Upper lobe of right lung (tissue), 1 donor: ENCODE measurements at places on chromosomes 7 and 10. TPM values are rescaled to one million over a fixed set of nuclear protein-coding genes. Genes with fewer than 3 reads are reported as not detected.
A peak's percentile ranks its signal among the peaks of the same experiment; 100 is the strongest.

DNA sequence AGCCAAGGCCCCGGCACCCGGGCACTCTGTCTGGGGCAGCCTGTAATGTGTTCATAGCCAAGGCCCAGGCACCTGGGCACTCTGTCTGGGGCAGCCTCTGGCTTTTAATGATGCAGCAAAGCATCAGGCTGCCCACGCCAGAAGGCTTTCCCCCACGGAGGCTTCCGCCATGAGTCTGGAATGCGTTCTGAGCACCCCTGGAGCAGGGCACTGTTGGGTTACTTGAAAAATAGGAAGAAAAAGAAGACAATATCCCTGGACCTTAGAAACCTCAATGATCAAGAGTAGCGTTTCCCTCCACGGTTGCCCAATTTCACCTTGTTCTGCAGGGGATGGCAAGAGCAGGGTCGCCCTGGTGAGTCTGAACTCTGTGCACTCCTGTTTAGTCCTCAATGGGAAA, 565.0 kb downstream of the PTPRN2 start:
- DNase-seq = peak; percentile 21

DNA sequence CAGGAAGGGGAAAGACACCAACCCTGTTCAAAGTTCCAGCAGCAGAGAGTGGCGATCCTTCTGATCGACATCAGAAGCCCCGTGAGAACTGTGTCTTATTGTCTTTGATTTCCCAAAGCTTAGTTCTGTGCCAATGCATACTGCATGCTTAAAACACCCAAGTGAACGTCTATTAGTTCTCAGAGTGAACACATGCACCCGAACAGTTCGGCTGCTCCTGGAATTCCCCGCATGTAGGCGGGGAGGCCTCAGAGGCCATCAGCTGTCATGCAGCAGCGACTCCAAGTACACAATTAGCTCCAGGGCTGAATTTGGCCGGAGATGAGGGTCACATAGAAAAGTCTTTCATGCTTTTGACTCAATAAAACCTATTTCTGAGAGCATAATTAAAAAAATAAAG, 276.9 kb downstream of the ZMYND11 start:
- no peak for DNase-seq

CC2D2B gene
- total RNA-seq = 2.8 TPM

DNA sequence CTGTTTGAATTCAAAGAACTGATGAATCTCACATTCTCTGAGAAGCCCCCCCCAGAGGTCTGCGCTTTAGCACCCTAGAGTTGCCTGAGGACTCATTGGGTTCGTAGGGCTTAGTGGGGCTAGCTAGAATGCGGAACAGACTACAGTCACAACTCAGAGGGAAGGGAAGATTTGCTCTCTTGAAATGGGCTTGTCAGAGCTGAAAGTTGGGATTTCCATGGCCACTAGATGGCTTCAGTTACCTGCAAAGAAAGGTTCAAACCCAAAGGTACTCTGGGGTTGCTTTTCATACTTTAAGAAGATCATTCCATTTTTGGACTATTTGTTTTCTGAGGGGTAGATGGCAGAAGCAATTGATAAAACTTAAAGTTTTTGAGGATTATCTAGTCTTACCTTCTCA, 205.0 kb downstream of the BBS9 start:
- DNase-seq = no peak

- DNase-seq = no peak
Measured at GRCh38 chr10:85936161-85936560, 430.4 kb downstream of the GRID1 start.

GRCh38 chr10:117224881-117225280, 16.0 kb upstream of the SLC18A2 start:
- no peak for DNase-seq

HTR5A gene
- total RNA-seq = not detected

SNCG gene
- total RNA-seq = 17.2 TPM

DNA sequence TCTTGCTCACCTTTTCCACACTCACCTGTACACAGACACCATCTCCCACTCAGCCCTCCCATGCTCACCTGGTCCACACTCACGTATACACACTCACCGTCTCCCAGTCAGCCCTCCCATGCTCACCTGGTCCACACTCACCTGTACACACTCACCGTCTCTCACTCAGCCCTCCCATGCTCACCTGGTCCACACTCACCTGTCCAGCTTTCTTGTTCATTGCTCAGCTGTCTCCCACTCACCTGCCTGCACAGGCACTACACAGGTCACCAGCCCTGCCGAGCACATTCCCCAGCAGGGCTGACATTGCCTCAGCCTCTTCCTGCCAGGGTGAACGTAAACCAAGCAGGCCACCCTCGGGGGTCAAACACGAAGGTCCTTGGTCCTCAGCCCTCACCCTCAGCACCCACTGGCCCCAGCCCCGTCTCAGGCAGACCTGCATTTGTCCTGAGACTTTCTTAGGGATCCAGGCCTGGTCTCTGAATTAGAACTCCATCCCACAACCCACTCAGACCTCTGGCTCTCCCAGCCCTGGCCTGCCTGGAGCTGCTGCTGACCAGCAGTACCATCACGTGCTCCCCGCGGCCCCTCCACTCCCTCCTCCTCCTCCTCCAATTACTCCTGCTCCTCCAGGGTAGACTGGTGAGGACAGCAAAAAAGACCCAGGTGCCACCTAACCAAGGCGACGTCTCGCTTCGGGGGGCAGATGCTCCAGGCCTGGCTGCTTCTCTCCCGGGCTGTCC, 12.8 kb upstream of the DNAAF5 start:
- DNase-seq = no peak

DNA sequence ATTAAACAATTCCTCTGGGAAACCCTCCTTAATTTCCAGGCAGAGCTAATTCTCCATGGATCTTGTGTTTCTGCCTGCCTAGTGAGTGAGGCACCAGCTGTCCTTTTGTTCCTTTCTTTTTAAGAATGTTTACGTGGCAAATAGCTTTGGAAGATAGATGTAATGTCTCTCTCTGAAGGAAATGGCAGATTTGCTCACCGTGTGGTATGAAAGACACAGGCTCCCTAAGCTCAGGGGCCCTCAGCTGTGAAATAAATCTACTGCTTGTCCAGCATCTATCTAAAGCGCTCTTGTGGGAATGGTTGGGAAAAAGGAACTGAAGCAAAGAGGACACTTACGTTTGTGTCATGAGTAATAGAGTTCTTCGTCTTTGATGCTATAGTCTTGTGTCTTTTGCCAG, 64.6 kb downstream of the FAS start:
- DNase-seq = no peak

DNA sequence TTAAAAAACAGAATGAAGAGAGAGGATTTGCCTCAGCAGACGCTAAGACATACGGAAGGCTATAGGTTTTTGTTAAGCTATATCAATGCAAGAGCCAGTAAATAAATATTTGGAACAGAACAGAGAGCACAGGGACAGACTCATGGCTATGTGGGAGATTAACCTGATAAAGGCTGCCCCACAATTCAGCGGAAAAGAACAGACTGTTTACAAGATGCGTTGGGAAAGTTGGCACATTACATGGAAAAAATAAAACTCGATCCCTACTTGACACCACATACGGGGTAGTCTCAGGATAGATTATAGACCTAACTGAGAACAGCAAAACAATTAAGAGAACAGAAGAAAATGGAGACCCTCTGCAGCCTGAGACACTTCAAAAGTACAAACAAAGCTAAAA, 10.8 kb downstream of the KCNH2 start:
- DNase-seq = no peak

GRCh38 chr7:150620061-150620460, 12.1 kb downstream of the GIMAP6 start:
- DNase-seq = no peak

PRKAR2B gene
- 7.9 TPM for total RNA-seq

- DNase-seq = no peak
Measured at GRCh38 chr10:67296926-67297325, 371.1 kb downstream of the LRRTM3 start.

DNA sequence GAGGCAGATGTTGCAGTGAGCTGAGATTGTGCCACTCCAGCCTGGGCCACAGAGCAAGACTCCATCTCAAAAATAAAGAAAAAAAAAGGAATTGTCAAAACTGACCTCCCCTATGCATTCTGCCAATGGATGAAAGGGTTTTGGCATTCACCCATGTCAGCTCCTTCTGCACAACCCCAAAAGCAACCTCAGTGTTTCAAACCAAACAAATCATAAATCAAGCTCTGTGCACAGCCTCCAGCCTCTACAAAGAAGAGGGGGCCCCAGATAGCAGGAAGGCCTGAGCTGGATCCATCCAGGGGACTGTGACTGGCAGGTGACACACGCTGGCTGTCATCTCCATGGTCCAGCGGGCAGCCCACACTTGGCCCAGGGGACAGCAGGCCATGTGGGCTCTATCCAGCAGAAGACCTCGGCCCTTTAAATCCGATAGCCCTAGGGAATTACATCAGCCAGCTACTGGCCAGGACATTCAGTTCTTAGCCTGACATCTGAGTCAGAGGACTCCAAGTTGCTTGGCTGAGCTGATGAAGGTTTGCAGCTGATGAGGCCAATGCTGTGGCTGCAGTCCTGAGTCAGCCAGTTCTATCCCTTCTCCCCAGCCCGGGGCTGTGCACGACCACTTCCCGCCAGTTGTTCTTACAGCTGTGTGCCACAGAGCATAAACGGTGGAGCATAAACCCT, 52.0 kb upstream of the FIGNL1 start:
- peak; percentile 67 for DNase-seq

DNA sequence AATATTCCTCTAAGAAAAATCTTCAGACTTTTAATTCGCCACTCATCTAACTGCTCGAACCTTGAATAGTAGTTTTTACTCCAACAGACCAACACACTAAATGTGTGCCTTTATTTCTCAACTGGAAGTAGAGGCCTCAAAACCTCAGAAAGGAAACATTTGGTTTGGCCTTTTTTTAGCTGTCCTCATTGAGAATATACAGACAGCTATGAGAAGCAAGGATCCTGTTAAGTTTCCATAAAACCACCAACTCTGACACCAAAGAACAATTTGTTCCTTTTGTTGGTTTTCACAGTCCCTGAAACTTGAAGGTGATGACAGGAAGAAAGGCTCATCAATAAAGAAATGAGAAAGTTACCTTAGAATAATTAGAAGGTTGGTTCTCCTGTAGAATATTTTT, 199.2 kb upstream of the MEOX2 start:
- DNase-seq = no peak

DNA sequence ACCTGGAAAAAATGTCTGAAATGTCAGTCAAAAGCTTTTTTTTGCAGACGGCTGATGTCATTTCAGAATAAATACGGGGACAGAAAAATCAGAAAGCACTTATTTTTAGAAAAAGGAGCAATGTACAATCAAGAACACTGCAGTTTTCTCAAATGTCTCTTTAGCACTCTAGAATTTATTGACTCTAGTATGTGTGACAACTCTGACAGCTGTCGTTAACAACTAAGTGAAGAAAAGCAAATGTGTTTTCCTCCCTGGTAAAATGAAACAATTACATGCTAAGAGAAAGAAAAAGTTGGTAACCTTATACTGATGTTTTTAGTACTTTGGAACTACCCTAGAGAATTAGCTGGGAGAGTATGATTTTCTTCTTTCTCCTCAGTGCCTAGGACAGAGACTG, 497.4 kb downstream of the GRM8 start:
- DNase-seq = no peak

DNA sequence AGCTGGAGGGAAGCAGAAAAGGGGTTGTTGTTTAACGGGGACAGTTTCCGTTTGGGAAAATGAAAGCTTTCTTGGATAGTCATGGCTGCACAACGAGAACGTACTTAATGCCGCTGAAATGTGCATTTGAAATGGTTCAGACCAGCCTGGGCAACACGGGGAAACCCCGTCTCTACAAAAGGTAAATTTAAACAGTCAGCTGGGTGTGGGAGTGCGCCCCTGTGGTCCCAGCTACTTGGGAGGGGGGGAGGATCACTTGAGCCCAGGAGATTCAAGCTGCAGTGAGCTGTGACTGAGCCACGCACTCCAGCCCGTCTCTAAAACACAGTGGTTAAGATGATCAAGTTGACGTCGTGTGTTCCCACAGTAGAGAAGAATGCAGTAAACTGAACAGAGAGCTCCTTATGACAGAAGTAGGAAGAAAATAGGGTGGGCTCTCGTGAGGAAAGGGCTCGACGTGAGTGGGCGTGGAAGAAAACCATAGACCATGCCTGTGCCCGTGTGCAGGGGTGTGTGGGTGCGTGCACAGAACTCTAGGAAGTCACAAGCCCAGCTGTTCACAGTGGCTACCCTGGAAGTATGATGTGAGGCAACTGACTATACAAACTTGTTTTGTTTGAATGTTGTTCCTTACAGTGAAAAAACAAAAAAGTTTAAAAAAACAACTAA, 4.1 kb upstream of the FUOM start:
- DNase-seq = no peak

- no peak for DNase-seq
Measured at GRCh38 chr7:94449151-94449725, 54.5 kb downstream of the COL1A2 start.

- DNase-seq = no peak
Measured at GRCh38 chr7:55549457-55549856, 22.8 kb downstream of the VOPP1 start.

DNA sequence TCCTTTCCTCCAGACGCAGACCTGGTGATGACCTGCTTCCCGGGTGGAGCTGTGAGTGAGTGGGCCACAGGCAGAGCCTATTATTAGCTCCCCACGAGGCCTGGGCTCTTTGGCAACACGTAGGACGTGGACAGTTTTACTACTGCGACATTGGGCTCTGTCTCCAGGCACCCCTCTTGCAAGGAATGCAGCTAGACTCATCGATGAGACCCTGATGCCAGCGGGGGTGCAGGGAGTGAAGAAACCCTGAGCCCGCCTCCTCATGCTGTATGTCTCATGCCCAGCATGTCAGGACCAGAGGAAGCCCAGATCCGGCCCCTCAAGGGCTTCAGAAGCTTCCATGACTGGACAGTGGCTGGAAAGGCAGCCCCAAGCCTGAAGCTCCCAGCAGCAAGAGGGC, 161.9 kb downstream of the TCERG1L start:
- DNase-seq = no peak

DNA sequence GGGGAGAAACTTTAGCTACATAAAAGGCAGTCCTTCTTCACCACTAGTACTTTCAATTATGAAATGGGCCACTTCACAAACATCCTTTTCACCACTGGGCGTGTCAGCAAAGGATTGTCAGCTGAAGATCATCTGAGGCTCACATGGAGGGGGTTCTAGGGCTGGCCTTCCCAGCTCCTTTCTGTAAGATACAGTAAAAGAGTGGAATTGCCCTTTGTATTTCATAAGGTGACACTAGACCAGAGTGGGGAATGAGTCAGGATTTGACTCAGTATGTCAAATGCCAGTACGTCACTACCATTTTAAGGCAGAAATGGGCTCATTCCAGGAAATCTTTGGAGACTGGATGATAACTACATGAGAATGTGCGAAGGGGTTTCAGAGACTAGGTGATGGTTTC, 21.2 kb upstream of the BLOC1S2 start:
- DNase-seq = no peak

GRCh38 chr7:71739520-71740173, 607.7 kb downstream of the GALNT17 start:
- no peak for DNase-seq

- no peak for DNase-seq
Measured at GRCh38 chr10:49174261-49174925, 13.8 kb downstream of the TMEM273 start.

BRAT1 gene
- total RNA-seq = 24.1 TPM

GRCh38 chr10:46068117-46068516, 22.0 kb upstream of the MSMB start:
- no peak for DNase-seq
